Lung (tissue), 17 donors: ENCODE measurements at places on chromosomes 5 and 9. TPM values are rescaled to one million over a fixed set of nuclear protein-coding genes. Genes with fewer than 3 reads are reported as not detected.

The SMIM33 gene
- polyA plus RNA-seq: 0.17 TPM

The PCDHGA6 gene
- 0.96 TPM for polyA plus RNA-seq

The AFAP1L1 gene
- 9.8 TPM for polyA plus RNA-seq

The PCDHGA7 gene
- 0.30 TPM for polyA plus RNA-seq

The CER1 gene
- not detected for polyA plus RNA-seq

The EGFL7 gene
- polyA plus RNA-seq: 275 TPM

The HMGCR gene
- 56.2 TPM for polyA plus RNA-seq

The SLC9A3 gene
- polyA plus RNA-seq: 1.8 TPM

The QRFP gene
- 0.16 TPM for polyA plus RNA-seq

The ST8SIA4 gene
- 4.2 TPM for polyA plus RNA-seq

The KIF12 gene
- polyA plus RNA-seq: 0.47 TPM

The CAMK2A gene
- polyA plus RNA-seq: 0.31 TPM

The F2RL2 gene
- polyA plus RNA-seq: 0.18 TPM

The KIF27 gene
- polyA plus RNA-seq: 1.6 TPM

The MIER3 gene
- 5.7 TPM for polyA plus RNA-seq

The ALDH7A1 gene
- polyA plus RNA-seq: 17.4 TPM

The NRG2 gene
- 0.41 TPM for polyA plus RNA-seq

The CCDC183 gene
- 2.8 TPM for polyA plus RNA-seq

The FAM163B gene
- 0.16 TPM for polyA plus RNA-seq

The SARDH gene
- polyA plus RNA-seq: 1.8 TPM

The CDC20B gene
- 0.42 TPM for polyA plus RNA-seq

The PCBD2 gene
- polyA plus RNA-seq: 5.7 TPM

The LPAR1 gene
- polyA plus RNA-seq: 14.0 TPM

The CXXC5 gene
- polyA plus RNA-seq: 20.7 TPM

The SPINK5 gene
- 4.4 TPM for polyA plus RNA-seq

The DAB2 gene
- 29.6 TPM for polyA plus RNA-seq

The LCN1 gene
- polyA plus RNA-seq: not detected

The RANBP3L gene
- 0.08 TPM for polyA plus RNA-seq

The PCDHA13 gene
- 1.0 TPM for polyA plus RNA-seq

The SPINK7 gene
- polyA plus RNA-seq: not detected

The BRINP1 gene
- polyA plus RNA-seq: 0.31 TPM

The NUDT2 gene
- 20.1 TPM for polyA plus RNA-seq

The DMAC1 gene
- 12.6 TPM for polyA plus RNA-seq

The LCP2 gene
- 15.6 TPM for polyA plus RNA-seq

The TUSC1 gene
- polyA plus RNA-seq: 9.4 TPM

The PITX1 gene
- 0.89 TPM for polyA plus RNA-seq

The TRAF1 gene
- polyA plus RNA-seq: 3.9 TPM

The FOXD1 gene
- polyA plus RNA-seq: 0.22 TPM

The UNC13B gene
- 25.8 TPM for polyA plus RNA-seq

The GFI1B gene
- 0.49 TPM for polyA plus RNA-seq

The GDF9 gene
- 0.28 TPM for polyA plus RNA-seq

The CPEB4 gene
- polyA plus RNA-seq: 9.1 TPM

The C5orf34 gene
- 1.5 TPM for polyA plus RNA-seq

The LCN2 gene
- 309 TPM for polyA plus RNA-seq

The TMC1 gene
- 0.10 TPM for polyA plus RNA-seq

The FOXD4L4 gene
- 0.08 TPM for polyA plus RNA-seq

The IQGAP2 gene
- 9.8 TPM for polyA plus RNA-seq

The UCK1 gene
- polyA plus RNA-seq: 24.1 TPM

The CDH6 gene
- 2.2 TPM for polyA plus RNA-seq

The PDGFRB gene
- 33.6 TPM for polyA plus RNA-seq

The ACTBL2 gene
- 0.29 TPM for polyA plus RNA-seq

The FOXD4L5 gene
- 0.01 TPM for polyA plus RNA-seq

The AJM1 gene
- 1.1 TPM for polyA plus RNA-seq

The DCANP1 gene
- 0.14 TPM for polyA plus RNA-seq

The AMACR gene
- 7.4 TPM for polyA plus RNA-seq
